ENCODE measurements at places on chromosomes 5 and 9.

GRCh38 chr9:13596383-13596970, 317.0 kb upstream of the MPDZ start:
- no peak for DNase-seq

GRCh38 chr9:2021731-2022130, 6.6 kb downstream of the SMARCA2 start:
- no peak for DNase-seq

DNA sequence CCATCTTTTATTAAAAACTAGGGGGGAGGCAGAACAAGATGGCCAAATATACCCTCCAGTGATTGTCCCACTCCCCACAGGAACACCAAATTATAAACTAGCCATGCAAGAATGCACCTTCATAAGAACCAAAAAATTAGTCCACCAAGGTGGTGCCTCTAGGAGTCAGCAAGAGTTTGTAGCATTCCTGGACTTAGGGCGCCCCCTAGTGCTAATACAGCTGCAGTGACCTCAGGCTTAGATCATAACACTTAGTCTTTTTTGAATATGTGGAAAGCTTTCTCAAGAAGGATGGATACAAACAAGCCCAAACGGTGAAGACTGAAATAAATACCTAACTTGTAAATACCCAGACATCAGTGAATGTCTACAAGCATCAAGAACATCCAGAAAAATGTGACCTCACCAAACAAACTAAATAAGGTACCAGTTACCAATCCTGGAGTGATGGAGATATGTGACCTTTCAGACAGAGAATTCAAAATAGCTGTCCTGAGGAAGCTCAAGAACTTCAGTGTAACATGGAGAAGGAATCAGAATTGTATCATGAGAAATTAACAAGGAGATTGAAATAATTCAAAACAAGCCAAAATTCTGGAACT, 19.3 kb downstream of the PPIP5K2 start:
- peak; percentile 81 for DNase-seq

- peak; percentile 52 for DNase-seq
Observed at GRCh38 chr9:132235894-132236661, 74.2 kb downstream of the NTNG2 start.

DNA sequence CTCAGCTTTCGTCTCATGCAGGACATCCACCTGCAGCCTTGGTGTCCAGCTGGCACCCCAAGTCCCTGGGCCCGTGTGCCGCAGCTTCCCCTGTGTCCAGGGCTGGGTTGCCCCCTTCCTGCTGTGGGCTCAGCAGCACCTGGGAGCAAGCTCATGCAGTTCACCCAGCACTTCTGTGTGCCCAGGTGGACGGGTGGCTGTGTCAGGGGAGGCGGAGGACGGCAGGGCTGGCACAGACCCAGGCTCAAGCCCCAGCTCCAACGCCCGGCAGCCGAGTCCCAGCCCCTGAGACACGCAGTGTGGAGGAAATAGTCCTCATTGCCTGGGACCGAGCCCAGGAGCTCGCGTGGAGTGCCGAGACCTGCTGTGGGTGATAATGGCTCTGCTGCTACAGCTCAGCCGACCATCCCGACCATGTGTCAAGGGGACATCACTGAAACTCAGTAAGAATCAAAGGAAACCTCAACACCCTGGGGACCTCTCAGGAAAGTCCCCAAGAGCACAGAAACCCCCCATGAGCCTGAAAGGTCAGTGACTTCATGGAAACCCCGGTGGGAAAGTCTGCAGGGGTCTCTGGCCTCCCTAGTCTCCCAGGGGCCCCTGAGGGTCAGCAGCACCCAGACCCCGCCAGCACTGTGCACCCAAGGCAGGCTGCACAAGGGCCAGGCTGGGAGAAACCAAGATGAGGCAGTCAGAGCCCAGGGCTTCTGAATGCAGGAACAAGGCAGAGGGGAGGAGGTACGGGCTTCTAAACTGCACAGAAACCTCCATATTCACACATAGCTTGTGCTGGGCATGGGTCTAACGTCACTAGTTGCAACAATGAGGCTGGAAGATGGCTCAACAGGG, 38.8 kb downstream of the LPCAT1 start:
- DNase-seq, result no peak

- DNase-seq, result no peak
Observed at GRCh38 chr5:148970876-148971275, 92.0 kb downstream of the SH3TC2 start.

GRCh38 chr9:118990949-118991348, 378.3 kb downstream of the BRINP1 start:
- no peak for DNase-seq

- no peak for DNase-seq
Observed at GRCh38 chr5:76836181-76836580, 13.6 kb upstream of the S100Z start.

DNA sequence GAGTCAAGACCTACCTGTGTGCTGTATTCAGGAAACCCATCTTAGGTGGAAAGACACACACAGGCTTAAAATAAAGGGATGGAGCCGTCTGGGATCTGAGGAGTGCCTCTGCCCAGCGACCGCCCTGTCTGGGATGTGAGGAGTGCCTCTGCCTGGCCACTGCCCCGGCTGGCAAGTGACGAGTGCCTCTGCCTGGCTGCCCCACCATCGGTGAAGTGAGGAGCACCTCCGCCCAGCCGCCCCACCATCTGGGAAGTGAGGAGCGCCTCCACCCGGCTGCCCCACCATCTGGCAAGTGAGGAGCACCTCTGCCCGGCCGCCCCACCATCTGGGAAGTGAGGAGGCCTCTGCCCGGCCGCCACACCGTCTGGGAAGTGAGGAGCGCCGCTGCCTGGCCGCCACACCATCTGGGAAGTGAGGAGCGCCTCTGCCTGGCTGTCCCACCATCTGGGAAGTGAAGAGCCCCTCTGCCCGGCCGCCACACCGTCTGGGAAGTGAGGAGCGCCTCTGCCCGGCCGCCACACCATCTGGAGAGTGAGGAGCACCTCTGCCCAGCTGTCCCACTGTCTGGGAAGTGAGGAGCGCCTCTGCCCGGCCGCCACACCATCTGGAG, 33.7 kb downstream of the SAXO1 start:
- no peak for DNase-seq

DNA sequence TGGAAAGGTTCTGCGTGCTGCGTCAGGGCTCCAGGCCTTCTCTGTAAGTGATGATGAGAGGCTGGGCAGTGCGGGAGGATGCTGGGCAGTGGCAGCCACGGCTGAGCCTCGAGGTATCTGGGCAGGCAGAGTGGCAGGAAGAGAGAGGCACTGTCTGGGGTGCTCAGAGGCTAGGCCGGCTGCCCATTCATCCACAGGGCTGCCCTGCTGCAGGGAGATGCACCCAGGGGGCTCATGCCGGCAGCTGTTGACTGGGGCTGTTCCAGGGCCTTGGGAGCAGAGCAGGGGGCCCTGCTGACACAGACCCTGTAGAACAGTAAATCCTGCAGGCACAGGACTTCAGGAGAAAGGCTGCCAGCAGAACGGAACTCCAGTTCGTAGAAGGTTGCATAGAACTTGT, 88.8 kb downstream of the BOD1 start:
- DNase-seq, result no peak

GRCh38 chr5:139863855-139864558, 68.4 kb downstream of the PSD2 start:
- DNase-seq, result peak; percentile 13

GRCh38 chr9:114186605-114187289, 31.4 kb downstream of the COL27A1 start:
- no peak for DNase-seq

DNA sequence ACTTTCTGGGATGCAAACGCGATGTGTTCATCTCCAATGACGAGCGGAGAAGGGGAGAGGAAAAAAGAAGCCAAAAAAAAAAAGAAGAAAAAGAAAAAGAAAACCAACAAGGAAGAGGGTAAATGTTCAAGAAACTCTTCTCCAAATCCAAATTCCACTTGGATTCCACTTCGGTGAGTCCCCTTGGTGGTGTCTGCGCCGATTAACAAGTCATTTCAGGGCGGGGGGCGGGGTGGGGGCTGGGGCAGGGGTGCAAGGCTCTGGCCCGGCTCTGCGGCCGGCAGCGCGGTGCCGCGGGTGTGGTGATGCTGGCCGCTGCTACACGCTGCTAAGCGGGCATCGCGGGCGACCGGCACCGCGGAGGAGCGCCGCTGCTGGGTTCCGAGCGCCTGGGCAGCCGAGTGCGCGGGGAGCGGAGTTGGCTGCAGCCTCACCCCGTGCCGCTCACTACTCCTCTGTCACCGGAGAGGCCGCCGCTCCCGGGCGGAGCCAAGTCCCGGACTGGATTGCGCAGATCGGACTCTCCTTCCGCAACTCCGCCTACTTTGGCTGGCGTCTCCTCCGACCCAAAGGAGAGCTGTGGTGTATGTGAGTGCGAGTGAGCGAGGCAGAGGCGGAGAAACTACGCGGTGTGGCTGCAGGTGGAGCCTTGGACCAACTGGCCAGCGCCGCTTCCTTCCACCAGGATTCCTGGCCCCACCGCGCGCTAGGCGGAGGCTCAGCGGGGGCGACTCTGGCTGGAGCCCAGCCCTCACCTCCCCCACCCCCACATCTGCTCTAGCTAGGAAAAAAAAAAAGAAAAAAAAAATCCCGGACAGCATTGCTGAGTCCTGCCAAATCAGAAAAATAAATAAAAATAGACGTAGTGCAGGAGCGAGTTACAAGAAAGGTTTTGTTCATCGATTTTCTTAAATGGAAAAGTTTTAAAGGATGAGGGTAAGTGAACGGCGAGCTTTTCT, at the start of gene SEMA6A:
Gene SEMA6A, minus strand, starts transcription at position 457 of the 959 bp plus-strand sequence. CDS start 69,879 bp downstream, outside the sequence.
- DNase-seq, result peak; percentile 82

DNA sequence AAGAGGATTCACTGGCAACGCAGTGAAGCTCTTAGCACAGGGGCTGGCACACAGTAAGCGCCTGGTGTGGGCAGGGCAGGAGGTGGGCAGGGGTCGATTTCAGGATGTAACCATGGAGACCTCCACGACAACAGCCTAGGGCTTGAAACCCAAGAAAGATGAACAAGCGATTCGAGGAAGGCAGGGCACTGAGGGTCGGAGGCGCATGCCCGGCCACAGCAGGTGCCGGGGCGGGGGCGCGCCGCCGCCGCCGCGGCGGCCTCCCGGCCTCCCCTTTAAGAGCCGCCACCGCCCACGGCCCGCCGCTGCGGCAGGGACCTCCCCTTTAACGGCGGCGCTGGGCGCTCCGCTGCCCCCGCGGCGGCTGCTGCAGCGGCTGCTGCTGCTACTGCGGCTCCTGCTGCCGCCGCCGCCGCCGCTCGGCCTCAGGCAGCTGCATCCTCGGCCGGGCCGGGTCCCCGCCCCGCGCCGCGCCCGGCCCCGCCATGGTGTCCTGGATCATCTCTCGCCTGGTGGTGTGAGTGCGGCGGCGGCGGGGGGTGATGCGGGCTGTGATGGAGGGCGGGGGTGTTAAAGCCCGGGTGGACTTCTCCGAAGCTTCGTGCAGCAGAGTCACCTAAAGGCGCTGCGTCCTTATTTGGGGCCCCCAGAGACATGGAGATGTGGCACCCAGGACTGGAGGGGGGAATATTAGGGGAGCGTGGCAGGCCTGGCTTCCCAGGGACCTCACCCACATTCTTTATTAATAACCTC, at the start of gene REEP2:
Gene REEP2, plus strand, starts transcription at position 334 of the 753 bp plus-strand sequence. Its CDS starts 152 bp downstream, at position 486.
- DNase-seq, result peak; percentile 30

GRCh38 chr5:60228676-60229075, 335.1 kb upstream of the PDE4D start:
- no peak for DNase-seq
